GF-D8 (cell line): ENCODE measurements at places on chromosomes 12 and 14.
A peak's percentile ranks its signal among the peaks of the same experiment; 100 is the strongest.

- no peak for DNase-seq
These were observed 193.5 kb upstream of the CNOT2 start for GRCh38 chr12:70049596-70050360.

- peak; percentile 88 for DNase-seq
These were observed 136.5 kb upstream of the MYL2 start for GRCh38 chr12:111056618-111057521.

GRCh38 chr12:116130431-116130830 is 147.1 kb downstream of the MED13L start:
- DNase-seq, result no peak

DNA sequence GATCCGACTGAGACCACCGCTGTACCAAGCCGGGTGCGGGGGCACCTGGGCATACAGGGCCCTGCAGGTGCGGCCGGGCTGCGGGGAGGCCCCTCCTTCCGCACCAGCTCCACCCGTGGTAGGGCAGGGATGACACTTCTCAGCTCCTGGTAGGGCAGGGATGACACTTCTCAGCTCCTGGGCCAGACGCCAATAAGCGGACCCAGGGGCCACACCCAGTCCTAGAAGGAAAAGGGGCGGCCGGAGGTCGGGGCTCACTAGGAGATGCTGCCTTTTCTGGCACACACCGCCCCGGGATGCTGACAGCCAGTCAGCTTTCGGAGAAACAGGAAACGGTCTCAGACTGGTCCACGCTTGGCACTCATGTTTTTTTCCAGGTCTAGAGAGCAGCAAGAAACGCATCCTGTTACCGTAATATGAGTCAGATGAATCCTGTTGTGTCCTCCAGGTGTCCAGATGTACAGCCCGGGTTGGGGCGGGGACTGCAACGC is 34.8 kb downstream of the NFKBIA start:
- no peak for DNase-seq

- DNase-seq, result no peak
These were observed 16.6 kb upstream of the GPR68 start for GRCh38 chr14:91261115-91261514.

DNA sequence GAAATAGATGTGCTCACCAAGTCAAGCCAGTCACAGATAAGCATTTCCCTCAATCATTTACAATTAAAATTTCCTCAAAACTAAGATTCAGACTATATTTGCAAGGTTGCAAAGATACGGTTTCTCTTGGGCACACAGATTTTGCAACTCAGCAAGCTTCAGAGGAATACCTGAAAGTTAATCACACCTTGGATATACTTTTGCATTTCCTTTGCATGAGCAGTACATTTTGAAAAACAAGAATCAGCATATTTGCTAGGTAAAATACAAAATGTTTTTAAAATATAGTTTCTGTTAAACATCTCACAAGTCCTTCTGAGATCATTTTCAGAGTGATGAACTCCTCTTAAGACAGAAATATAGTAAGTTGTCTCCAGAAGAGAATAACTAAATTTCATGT is 336.9 kb downstream of the DUSP6 start:
- DNase-seq, result no peak

DNA sequence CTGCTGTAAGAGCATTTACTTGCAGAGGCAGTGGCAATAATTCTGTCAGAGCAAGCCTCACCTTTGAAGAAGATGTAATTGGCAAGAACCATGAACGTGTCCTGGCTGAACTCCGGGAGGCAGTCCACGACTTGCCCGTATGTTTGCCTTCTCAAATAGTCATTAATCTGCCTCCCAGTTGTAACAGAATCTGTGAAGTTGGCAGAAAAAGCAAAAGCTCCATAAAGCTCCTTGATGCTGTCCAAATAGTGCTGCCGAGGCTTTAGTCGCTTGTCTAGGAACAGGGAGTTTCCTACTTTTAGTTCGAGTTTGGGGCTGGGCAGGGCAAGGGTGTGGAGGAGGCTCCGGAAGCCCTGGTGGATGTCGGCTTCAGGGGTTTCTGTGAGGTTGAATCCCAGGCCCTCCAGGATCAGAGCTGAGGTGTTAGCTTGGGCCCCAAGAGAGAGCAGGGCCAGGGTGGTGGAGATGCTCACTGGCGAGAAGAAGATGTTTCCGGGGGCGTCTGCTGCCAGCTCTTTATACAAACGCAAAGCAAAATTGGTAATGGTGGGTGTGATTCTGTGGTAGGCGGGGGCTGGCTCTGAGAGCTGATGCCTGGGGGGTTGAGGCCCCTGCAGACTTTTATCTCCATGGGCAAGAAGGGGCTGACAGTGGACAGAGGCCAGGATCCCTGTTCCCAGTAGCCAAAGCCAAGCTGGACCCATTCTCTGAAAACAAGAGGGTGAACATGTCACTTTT is 4.4 kb downstream of the SERPINA11 start:
- DNase-seq, result no peak

- no peak for DNase-seq
These were observed at the start of gene CNTN1 for GRCh38 chr12:40691913-40692764. Gene CNTN1, plus strand, starts transcription at chr12:40692439.

- no peak for DNase-seq
These were observed 773.1 kb upstream of the TBX3 start for GRCh38 chr12:115456946-115457689.

- DNase-seq, result no peak
These were observed 4.2 kb downstream of the PRICKLE1 start for GRCh38 chr12:42585154-42585840.

GRCh38 chr14:34004881-34005280 is 54.0 kb upstream of the EGLN3 start:
- no peak for DNase-seq

DNA sequence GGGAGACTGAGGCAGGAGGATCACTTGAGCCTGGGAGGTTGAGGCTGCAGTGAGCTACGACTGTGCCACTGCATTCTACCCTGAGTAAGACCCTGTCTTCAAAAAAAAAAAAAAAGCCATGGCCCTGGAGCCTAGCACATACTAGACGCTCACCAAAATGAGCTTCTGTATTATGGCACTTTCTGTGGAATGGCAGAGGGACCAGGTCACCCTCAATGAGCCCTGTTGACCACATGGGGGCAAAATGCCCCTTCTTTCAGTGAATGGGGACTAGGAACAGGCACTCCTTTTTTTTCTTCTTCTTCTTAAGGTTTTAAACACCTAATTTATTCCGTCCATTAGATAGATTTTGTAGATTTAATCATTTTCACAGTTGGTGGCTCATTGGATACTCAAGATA is 50.5 kb downstream of the FAM222A start:
- DNase-seq, result no peak

DNA sequence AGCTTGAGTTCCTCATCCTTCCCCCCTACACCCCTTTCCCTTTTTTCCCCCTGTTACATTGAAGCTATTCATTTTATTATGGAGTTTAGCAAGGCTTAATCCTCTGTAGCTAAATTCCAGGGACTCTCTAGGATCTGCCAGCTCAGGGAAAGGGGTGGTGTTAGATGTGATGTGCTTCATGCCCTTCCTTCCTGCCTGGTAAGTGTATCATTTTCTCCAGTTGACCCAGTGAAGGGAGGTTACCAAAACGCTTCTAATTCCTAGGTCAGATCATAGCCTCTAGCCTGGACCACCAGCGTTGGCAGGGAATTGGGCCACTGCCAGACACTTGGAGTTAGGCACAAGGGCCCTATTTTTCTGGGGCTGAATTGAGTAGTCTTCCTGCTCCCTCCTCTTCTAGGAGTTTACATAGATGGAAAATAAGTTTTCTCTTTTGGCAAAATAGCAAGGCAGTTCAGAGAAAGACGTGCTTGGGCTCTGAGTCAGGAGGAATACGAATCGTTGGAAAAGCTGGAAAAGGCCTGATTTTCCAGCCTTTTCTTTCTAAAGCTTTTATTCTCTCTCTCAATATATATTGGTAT is 88.3 kb downstream of the NPAS3 start:
- DNase-seq, result no peak

- no peak for DNase-seq
These were observed 20.9 kb downstream of the POMT2 start for GRCh38 chr14:77299771-77300170.

GRCh38 chr12:14410177-14410576 is 44.7 kb downstream of the ATF7IP start:
- DNase-seq, result no peak

DNA sequence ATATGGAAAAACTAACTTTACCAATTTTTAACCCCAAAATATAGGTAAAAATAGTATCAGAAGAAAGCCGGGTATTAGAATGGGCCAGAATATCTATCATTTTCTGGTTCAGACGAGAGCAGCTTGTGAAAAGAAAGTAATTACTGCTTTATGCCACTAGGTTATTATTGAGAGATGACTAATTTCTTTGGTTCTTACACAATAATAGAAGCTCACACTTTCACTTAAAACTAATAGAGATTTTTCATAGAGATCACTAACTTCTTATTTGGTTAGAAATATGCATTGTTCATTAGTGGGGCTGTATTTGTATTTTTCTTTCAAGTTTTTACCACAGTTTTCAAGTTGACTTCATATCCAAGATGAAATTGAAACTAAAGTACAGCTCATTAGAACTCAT is 1241.2 kb upstream of the FLRT2 start:
- no peak for DNase-seq

DNA sequence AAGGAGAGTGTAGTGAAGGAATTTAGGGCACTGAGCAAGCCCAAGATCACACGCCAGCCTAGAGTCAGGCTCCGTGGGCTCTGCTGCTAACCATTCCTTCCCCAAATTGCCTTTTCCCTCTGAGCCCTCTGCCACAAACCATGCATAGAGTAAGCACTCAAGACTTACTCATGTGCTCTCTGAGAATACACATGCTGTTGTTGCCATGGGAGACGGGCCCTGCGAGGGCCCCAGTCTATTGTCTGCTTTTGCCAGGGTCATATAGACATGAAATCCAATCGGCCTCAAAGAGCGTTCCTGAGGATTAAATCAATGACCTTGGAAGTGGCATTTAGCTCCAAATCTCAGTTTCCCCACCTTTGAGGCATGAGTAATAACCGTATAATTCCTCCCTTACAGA is 48.7 kb upstream of the WSCD2 start:
- no peak for DNase-seq

GRCh38 chr12:75526655-75527511 is 15.5 kb upstream of the KRR1 start:
- DNase-seq, result no peak

- no peak for DNase-seq
These were observed 198.5 kb downstream of the ATP23 start for GRCh38 chr12:58139894-58140293.

DNA sequence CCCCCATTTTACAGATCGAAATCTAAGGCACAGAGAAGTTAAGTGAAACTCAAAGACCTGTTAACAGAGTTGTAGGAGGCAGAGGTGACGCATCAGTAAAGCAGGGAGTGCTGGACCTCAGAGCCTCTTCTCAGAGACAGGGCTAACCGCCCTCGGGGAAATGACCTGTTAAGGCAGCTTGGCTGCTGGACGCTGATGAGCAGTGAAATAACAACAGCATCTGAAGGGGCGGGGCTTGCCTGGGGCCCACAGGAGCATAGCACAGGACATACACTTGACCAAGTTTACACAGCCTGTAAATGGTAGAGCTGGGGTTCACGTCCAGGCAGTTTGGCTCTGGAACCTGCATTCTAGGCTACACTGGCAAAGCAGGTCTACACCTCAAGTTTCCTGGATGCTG is 39.3 kb downstream of the LRTM2 start:
- DNase-seq, result no peak

GRCh38 chr12:16530268-16530850 is 75.6 kb downstream of the LMO3 start:
- DNase-seq, result no peak

DNA sequence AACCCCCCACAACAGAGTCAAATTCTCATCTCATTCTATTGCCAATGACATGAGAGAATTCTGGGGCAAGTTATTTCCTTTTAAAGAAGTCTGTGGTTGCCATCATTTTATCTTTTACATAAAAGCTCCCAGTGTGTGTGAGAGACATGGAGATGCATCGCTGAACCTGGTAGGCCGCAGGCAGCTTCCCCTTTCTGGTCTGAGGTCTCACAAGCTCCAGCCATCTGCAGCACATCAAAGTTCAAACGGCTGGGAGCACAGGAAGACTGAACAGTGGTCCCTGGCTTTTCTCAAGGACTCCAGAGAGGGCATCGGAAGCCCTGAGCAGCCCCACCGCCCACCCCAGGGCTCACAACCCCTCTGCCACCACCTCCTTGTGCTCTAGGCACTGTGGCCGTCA is 141.7 kb downstream of the RIMBP2 start:
- DNase-seq, result no peak

GRCh38 chr14:99870617-99871016 is 77.4 kb downstream of the EML1 start:
- DNase-seq, result no peak

GRCh38 chr12:114750917-114751316 is 66.9 kb upstream of the TBX3 start:
- DNase-seq, result no peak

DNA sequence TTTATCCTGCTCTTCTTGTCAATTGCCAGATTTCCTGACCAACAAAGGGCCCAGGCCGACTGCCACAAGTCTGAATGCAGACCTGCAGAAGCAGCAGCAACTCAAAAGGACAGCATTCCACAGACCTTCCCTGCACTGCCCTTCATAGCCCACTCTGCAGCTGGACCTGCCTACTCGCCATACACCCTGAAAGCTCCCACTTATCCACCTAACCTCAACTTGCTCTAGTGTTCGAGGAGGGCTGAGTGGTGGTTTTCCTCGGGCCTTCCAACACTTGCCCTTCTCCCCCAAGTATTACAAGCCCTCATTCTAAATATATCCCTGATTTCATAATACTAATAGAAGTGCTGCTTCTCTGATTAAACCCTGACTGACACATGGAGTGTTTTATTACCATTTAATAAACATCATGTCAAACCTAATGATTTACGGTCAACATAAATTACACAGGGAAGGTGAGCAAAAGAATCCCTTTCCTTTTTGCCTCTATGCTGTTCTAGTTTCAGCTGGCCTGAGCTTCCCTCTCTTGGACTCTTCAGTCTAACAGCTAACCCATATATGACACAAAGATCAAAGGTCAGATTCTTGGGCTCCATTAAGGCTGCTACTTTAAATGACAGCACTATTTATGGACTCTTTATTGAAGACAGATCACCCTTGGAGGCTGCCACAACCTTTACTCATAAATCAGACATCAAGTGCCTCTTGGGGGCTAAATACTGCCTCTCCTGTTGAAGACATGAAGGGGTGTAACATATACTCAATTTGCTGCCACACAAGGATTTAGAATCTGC is 1546.9 kb upstream of the TMEM132C start:
- DNase-seq, result no peak

DNA sequence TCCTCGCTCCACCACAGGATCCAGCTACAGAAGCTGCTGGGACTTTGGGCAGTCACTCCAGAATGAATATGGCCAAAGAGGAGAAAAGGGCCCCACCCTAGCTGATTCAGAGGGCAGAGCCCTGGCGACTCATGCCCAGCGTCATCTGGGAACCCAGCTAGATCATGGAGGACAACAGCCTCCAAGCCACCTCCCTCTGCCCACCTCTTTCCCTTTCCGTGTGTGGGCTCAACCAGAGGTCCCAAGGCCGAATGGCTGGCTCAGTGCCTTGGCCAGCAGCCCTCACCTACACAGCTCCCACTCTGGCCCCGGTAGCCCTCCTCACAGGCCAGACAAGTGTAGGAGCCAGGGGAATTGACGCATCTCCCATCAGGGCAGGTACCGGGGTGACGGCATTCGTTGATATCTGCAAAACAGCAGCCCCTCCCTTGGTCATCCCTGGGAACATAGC is 17.4 kb downstream of the ISCA2 start:
- DNase-seq, result no peak

- DNase-seq, result no peak
These were observed 1.6 kb downstream of the TMEM229B start for GRCh38 chr14:67486890-67487289.
